ENCODE measurements at places on chromosomes 12 and 14.

- peak; percentile 47 for DNase-seq
Measured at GRCh38 chr12:114799574-114800487, 115.9 kb upstream of the TBX3 start.

DNA sequence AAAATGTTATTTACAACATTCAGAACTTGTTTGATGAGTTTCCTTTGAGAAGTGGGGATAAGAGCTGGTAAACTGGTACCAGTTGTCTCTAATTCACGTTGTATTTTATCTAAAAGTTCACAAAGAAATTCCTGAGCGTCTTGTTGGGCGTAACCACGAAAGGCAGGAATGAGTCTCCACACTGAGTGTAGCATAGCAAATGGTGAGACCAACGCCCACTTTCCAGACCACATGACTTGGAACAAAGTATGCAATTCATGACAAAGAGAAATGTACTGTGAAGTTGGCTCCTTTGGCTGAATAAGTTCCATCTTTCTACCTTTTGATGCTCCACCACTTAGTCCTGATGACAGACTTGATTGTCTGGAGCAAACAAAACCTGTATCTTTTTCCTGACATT lies 18.4 kb downstream of the USP44 start:
- DNase-seq: no peak

- DNase-seq: no peak
Measured at GRCh38 chr14:94483071-94483451, 7.1 kb upstream of the SERPINA9 start.

GRCh38 chr12:124752437-124753227 lies 111.0 kb downstream of the SCARB1 start:
- no peak for DNase-seq

DNA sequence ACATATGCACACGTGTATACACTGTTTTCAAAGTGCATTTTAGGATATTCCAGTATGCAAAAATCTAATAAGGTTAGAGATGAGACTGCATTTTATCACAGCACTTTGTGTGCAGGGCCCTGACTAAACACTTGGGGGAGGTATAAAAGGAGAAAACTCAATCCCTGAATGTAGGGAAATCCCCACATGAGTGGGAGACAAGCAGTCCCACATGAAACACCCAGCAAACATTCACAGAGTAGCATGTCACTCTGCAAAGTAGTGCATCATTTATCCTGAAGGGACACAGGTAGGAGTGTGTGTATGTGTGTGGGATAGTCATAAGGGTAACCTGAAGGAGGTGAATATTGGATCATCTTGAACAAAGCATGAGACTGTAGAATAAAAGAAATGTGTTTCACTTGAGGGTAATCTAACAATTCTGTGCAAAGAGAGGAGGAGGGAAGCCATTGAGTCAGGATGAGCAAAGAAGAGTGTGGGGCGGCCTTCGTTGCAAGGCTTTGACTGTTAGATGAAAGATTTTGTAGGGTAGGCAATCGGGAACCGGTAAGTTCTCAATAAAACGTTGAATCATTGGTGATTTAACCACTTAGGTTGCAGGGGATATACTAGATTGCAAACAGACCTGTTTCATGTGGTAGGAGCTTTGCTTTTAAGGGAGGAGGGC lies 2.9 kb downstream of the PRPF40B start:
- DNase-seq: no peak

GRCh38 chr12:3741882-3742672 lies 10.8 kb downstream of the CRACR2A start:
- DNase-seq: no peak

GRCh38 chr12:22018860-22019259 lies 27.2 kb upstream of the CMAS start:
- no peak for DNase-seq

GRCh38 chr14:91270619-91271018 lies 26.1 kb upstream of the GPR68 start:
- no peak for DNase-seq

DNA sequence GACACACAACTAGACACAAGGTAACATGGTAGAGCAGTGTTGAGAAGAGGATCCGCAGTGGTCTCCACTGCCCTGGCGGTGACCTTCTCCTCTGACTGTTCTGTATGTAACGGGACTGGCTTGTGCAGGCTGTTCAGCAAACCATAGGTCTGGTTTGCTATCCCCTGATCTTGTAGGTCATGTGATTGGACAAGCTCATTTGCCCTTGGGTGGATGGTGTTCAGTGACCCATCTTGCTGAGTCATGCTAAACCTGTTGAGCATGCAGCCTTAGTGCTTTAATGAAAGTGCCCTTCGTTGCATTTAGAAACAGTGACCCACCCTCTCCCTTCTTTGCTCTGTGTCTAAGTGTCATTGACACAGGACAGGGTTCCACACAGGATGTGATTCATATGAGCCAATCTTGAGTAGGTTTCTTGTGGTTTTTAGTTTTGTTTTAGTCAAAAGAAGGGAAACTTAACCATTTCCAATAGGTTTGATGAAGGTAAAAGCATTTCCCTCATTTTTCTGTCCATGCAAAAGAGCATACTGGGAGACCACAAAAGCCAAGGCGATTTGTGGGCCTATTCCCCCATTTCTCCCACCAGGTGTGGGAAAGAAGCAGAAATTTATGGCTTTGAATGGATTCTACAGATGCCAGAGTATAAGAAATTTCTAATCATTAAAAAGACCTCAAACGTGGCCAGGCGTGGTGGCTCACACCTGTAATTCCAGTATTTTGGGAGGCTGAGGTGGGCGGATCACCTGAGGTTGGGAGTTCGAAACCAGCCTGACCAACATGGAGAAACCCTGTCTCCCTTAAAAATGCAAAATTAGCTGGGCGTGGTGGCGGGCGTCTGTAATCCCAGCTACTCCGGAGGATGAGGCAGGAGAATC lies 32.6 kb upstream of the HIF1A start:
- peak; percentile 66 for DNase-seq

GRCh38 chr12:23729359-23729758 lies 220.1 kb downstream of the SOX5 start:
- DNase-seq: peak; percentile 3

GRCh38 chr12:1488908-1489381 lies 105.4 kb downstream of the FBXL14 start:
- peak; percentile 36 for DNase-seq

- no peak for DNase-seq
Measured at GRCh38 chr12:4960547-4960946, 50.8 kb downstream of the KCNA1 start.

GRCh38 chr14:68919129-68919927 lies 59.8 kb downstream of the ACTN1 start:
- DNase-seq: no peak

DNA sequence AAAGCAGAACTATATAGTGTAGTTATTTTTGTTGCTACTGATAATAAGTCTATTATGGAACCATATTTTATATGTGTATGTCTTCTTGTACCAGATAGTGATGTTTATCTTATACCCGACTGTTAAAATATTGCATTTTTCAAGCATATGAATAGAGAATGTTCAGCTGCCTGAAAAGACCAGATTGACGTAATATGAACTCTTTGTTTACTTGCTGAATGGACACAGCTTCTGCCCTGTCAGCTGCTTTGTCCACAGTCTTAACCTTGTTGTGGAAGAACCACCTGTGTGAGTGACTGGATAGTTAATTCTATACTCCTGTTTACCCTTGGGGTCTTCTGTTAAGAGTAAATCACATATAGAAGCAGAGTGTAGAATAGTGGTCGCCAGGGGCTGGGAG lies 109.3 kb downstream of the LGR5 start:
- no peak for DNase-seq

DNA sequence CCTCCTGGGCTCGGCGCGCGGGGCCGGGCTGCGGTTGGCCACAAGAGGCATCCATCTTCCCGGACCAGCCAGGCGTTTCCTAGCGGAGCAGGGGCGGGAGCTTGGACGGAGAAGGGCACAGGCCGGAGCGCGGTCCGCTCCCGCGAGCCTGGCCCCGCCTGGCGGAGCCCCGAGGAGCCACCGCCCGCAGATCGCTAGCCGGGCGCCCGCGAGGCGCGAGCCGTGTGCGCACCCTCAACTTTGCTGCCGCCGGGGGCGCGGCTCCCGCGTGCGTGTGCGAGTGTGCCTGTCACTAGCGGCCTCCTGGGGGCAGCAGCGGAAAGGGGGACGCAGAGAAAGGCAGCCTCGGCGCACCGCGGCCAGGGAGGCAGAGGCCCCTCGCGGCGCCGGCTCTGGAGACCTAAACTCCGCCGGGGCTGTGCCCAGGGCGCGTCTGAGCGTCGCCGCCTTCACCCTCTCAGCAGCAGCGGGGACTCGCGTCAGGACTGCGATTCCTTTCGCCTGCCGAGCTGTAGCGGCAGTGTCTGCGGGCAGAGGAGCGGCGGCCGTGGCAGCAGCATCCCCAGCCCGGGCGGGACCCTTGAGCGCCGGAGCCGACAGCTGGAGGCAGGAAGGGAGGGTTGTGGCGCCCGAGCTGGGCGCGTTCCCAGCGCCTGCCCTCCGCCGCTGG lies 644 bp upstream of the SRGAP1 start:
- DNase-seq: peak; percentile 90

DNA sequence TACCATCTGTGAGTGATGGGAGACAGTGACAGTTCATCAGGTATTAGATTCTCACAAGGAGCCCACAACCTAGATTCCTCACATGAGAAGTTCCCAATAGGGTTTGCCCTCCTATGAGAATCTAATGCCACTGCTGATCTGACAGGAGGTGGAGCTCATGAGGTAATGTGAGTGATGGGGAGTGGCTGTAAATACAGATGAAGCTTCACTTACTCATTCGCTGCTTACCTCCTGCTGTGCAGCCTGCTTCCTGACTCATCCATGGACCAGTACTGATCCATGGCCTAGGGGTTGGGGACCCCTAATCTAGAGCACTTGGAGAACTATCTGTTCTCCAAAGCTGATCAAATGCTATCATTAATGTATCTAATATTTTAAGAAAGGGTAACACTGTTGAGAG lies 17.7 kb downstream of the CLEC2D start:
- no peak for DNase-seq

GRCh38 chr12:46371718-46372543 lies 642 bp downstream of the SLC38A2 start:
- DNase-seq: peak; percentile 49

GRCh38 chr12:110354172-110354780 lies 49.2 kb downstream of the ANAPC7 start:
- DNase-seq: no peak

- DNase-seq: peak; percentile 18
Measured at GRCh38 chr14:28142400-28143015, 624.1 kb upstream of the FOXG1 start.

DNA sequence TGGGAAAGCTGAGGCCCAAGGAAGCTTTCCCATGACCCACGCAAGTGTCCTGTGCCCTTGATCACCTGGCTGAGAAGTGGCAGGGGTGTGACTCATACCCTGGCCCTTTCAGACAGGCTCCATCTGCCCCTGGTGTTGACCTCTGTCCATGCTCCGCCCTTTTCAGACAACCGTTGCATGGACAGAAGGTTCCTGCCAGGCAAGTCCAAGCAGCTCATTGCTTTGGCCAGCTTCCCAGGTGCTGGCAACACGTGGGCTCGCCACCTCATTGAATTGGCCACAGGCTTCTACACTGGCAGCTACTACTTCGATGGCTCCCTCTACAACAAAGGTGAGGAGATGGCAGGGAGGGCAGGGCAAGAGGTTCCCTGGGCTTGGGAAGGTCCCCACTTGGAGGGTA lies 103.5 kb downstream of the WSCD2 start:
- peak; percentile 7 for DNase-seq

DNA sequence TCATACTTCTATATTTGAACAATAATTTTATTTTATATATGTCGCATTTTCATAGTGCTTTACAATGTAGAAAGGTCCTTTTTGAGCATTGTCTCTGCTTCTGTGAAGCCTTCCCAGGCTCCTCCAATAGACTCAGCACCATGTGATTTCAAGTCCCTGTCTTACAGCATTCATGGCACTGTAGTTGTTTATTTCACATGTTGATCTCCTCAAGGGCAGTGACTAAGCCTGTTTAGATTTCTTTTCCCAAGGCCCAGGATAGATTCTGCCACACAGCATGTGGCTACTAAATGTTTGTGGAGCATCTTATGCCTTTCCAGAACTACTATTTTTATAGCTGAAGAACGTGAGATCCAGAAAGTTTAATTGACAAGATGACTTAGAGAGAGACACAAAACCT lies 391.7 kb downstream of the TMEM117 start:
- DNase-seq: no peak

DNA sequence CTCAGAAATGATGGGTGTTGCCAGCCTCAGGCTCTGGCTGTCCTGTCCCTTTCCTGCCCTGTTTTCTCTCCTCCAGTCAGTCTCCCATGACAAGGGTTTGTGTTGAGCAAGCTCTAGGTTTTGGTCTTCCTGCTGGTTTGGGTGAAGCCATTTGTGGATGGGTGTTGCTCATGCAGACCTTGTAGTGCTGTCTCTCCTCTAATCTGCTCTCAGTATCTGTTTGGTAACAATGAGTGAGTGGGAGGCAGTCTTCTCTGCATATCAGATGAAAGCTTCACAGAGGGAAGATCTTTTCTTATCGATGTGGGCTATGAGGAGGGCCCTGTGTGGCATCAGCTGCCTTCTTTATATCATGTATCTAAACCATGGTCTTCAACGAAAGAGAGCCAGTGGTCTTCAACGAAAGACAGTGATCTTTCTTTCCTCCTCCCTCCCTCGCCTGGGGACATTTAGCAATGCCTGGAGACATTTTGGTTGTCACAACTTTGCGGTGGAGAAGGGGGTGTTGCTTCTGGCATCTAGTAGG lies 3.6 kb downstream of the CMA1 start:
- DNase-seq: no peak

GRCh38 chr14:59376686-59377085 lies 88.5 kb downstream of the GPR135 start:
- no peak for DNase-seq

GRCh38 chr12:94207849-94208621 lies 59.7 kb downstream of the PLXNC1 start:
- no peak for DNase-seq

DNA sequence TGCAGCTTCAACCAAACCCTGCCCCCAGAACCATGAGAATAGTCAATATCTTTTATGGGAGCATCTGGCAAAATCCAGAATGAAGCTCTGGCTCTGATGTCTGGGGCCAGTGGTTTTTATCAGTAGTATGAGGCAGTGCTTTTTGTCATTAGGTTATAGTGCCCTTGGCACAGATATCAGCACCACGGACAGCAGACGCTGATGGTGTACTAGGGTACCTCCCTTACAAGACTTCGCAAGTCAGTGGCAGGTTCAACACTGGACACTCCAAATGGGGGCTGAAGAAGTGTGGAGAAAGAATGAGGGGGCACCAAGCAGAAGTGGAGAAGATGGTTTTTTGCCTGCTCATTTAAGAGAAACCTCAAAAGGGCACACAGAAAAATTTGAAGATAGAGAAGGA lies 68.2 kb upstream of the E2F7 start:
- peak; percentile 35 for DNase-seq

DNA sequence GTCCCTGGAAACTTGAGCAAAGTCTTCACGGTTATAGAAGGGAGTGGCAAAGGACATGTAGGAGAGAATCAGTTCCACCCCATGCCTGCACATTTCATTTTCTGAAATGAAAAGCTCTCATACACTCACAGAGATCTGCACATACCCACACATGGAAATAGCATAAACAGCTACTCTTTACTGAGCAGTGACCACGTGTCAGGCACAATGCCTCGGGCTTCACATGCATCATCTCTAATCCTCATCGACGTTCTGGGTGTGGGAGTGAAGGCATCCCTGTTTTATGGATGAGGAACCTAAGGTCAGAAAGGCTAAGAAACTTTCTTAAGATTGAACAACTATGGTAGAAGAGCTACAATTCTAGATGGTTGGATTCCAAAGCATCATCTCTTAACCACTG lies 198.8 kb downstream of the DAD1 start:
- DNase-seq: no peak

Data from urothelium cell line (cell line).